ENCODE measurements at places on chromosomes 4 and X. TPM values are rescaled to one million over a fixed set of nuclear protein-coding genes. Genes with fewer than 3 reads are reported as not detected.

MAGEB6B gene
- not detected for total RNA-seq

PABPC1L2A gene
- total RNA-seq, result not detected

SOD3 gene
- under 0.01 TPM for total RNA-seq

SMR3B gene
- not detected for total RNA-seq

SYP gene
- 0.17 TPM for total RNA-seq

AIMP1 gene
- 16.7 TPM for total RNA-seq

FAM133A gene
- total RNA-seq, result not detected

GAGE12F gene
- total RNA-seq, result not detected

FOXP3 gene
- under 0.01 TPM for total RNA-seq

EVC2 gene
- total RNA-seq, result 12.7 TPM

VEGFC gene
- total RNA-seq, result 0.26 TPM

MAGEA9B gene
- total RNA-seq, result not detected

RPGR gene
- 46.6 TPM for total RNA-seq

TTC29 gene
- not detected for total RNA-seq

TLL1 gene
- total RNA-seq, result 39.5 TPM

NAA11 gene
- not detected for total RNA-seq

CTAG1A gene
- total RNA-seq, result not detected

CCKAR gene
- total RNA-seq, result not detected

UGT2B17 gene
- not detected for total RNA-seq

YY2 gene
- 1.1 TPM for total RNA-seq

ASB12 gene
- not detected for total RNA-seq

CENPI gene
- 4.6 TPM for total RNA-seq

FATE1 gene
- not detected for total RNA-seq

NXF3 gene
- not detected for total RNA-seq

CCDC110 gene
- 0.43 TPM for total RNA-seq

USP51 gene
- 1.6 TPM for total RNA-seq

GAK gene
- total RNA-seq, result 81.4 TPM

TXK gene
- total RNA-seq, result 0.09 TPM
